Activated naive CD4-positive, alpha-beta T cell (primary cell): ENCODE measurements at places on chromosomes 12 and 14.

DNA sequence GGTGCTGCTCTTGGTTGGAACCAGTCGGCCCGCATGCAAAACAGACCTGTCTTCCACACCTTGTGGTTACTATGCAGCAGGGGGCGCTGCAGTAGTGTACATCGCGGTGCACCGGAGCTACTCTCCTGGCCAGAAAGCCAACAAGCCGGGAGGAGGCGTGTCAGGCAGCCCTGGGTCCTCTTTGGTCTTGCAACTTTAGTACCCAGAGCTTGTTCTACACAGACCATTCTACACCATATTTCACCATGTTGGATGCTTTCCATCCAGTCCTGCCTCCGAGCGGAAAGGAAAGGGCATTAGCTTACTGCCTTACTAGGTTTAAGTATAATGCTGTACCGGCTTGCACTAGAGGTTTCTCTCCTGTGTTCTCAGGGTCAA lies 927 bp upstream of the TMTC2 start:
- DNase-seq: peak; percentile 82

- no peak for DNase-seq
These were observed 80.6 kb upstream of the TMEM233 start for GRCh38 chr12:119512772-119513497.

GRCh38 chr12:131239384-131240094 lies 285.8 kb downstream of the ADGRD1 start:
- DNase-seq: no peak

DNA sequence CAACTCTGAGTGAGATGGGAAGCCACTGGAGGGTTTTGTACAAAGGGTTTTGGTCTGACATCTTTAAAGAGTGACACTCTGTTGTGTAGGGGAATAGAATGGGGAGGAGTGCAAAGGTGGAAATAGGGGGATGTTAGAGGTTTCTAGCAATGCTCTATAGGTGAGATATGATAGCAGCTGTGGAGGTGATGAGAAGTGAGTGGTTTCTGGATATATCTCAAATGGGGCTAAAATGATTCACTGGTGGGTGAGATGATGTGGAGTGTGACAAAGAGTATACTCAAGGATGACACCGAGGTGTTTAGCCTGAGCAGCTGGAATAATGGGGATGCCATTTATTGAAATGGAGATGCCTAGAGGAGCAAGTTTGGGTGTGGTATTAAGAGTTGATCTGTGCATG lies 426.4 kb downstream of the PCNX1 start:
- DNase-seq: no peak

DNA sequence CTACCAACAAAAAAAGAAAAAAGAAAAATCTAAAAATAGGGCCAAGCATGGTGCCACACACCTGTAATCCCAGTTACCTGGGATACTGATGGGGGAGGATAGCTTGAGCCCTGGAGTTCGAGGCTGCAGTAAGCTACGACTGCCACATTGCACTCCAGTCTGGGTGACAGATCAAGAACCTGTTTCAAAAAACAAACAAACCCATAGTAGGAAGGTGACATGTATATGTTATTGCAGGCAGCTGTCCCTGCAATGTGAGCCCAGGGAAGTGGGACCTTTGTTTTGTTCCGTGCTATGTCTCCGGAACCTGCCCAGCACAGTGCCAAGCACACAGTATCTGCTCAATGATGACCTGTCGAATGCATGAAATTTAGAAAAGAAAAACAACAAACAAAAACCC lies 37.2 kb upstream of the YY1 start:
- DNase-seq: no peak

- DNase-seq: no peak
These were observed 111.1 kb downstream of the ERGIC2 start for GRCh38 chr12:29269706-29270408.

GRCh38 chr12:54701940-54702592 lies 53.9 kb upstream of the DCD start:
- no peak for DNase-seq

- DNase-seq: no peak
These were observed 15.5 kb upstream of the PCNX1 start for GRCh38 chr14:70891737-70892136.

GRCh38 chr12:3047961-3048360 lies 29.2 kb upstream of the TSPAN9 start:
- no peak for DNase-seq

DNA sequence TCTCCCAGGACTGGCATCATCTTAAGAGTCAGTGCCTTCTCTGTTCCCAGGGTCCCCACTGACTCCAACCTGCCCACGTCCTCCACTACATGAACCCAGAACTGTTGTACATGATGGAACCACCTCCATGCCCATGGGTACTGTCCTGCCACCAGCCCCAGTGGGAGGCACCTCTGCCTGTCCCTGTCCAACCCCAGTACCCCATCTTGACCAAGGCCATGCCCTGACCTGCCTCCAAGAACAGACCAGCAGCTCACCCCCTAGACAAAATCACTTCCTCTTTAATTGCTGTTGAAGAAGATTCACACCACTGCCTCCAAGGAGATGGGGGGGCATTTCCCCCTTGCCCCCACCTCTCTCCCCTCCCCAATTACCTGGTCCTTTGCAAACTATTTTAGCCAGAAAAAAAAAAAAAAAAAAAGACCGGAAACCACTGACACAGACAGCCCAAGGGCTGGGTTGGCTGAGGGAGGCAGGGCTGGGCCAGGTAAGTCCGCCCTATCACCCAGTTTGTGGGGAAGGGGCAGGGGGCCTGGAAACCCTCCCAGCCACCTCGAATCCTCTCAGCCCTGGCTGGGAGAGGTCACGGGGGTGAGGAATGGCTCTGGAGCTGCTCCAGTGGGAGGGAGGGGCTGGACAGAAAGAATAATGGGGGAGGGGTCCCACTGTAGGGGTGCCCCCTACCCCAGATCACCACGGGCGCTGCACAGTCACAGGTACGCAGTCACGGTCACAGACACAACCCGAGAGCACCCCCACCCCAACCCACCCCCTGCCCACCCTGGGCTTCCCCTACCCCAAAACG lies 13.4 kb downstream of the AGAP2 start:
- DNase-seq: no peak

GRCh38 chr14:31229638-31230572 lies 22.3 kb upstream of the HECTD1 start:
- no peak for DNase-seq

GRCh38 chr12:89395712-89396111 lies 43.4 kb upstream of the DUSP6 start:
- no peak for DNase-seq

DNA sequence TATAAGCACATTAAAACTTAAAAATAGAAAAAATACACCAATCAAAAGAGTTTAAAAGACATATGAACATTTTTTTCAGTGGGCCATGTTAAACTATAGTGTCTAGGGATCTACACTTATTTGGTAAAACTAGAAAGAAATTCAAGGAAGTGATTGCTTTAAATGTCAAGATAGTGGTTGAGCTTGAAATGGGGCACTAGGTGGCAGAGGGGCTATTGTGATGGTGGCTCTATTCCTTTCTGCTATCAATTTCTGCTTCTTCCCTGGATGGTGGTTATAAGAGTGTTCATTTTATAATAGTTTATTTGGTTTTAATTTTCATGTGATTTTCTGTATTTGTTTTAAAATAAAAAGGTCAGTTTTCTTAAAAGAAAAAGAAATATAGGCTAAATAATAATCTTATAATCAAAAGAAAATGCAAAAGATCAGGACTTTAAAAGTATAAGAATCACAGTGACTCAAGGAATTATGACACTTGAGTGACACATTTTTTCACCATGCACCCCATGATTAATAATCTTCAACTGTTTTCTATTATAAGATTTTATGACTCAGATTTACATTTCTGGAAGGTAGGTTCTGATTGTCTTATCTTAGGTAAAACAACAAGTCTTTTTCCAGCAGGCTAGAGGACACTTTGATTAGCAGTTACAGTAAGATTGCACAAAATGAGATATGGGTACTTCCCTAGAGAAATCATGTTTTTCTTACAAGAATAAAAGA lies 137.5 kb downstream of the FSCB start:
- DNase-seq: no peak

DNA sequence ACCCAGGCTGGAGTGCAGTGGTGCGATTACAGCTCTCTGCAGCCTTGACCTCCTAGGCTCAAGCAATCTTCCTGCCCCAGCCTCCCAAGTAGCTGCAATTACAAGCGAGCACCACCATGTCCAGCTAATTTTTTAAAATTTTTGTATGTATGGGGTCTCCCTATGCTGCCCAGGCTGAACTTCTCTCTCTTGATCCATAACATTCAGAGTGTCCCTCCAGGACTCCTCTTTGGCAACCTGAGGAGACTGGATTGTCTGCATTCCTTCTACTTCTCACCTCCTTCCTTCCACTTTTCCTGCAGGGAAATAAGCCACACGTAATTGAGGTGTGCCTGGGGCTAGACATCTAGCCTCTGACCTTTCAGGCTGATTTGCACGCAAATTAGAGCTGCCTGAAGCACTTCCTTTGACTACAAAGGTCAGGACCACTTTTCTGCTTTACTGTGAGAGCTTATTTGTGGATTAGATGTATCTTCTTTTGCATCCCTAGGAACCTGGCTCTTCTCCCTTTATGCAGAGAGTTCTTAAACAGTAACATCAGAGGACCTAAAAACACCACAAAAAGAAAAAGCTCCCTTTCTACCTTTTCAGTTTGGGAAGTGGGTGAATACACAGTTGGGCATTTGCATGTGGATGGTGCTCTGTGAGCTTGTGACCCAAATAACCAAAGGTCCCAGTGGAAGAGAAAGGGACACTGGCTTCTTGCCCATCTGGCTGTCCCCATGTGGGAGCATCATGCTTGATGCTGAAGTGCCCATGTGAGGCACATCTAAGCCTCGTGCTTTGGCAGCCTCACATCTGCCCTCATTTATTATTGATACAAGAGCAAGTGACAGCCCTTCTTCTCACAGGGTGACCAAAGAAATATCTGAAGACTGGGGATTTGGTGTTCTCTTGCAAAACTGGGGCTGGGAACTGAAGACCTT lies 33.5 kb downstream of the PYGL start:
- DNase-seq: no peak

GRCh38 chr12:27006797-27007467 lies 7.3 kb downstream of the TM7SF3 start:
- DNase-seq: no peak

GRCh38 chr12:42407306-42407705 lies 81.3 kb downstream of the PPHLN1 start:
- DNase-seq: no peak

DNA sequence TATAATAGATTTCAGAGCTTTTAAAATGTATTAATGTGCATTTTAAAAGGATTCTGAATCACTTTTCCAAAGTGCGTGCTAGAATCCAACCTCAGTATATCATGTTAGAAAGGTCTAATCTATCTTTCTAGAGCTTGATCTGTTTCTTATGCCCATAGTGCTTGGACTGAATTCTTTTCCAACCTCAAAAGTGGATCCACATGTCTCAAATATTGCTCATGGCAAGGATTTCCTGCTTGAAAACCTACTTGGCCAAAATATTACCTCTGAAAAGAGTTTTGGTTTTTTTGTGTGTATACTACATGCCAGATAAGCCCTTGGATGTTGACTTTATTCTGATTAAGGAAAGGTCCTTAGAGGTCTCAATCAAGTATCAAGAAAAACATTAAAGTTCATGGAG lies 16.9 kb upstream of the SLC6A15 start:
- no peak for DNase-seq

- no peak for DNase-seq
These were observed 50.7 kb downstream of the SENP1 start for GRCh38 chr12:48054955-48055821.
